ENCODE measurements at places on chromosomes 6 and 20.

DNA sequence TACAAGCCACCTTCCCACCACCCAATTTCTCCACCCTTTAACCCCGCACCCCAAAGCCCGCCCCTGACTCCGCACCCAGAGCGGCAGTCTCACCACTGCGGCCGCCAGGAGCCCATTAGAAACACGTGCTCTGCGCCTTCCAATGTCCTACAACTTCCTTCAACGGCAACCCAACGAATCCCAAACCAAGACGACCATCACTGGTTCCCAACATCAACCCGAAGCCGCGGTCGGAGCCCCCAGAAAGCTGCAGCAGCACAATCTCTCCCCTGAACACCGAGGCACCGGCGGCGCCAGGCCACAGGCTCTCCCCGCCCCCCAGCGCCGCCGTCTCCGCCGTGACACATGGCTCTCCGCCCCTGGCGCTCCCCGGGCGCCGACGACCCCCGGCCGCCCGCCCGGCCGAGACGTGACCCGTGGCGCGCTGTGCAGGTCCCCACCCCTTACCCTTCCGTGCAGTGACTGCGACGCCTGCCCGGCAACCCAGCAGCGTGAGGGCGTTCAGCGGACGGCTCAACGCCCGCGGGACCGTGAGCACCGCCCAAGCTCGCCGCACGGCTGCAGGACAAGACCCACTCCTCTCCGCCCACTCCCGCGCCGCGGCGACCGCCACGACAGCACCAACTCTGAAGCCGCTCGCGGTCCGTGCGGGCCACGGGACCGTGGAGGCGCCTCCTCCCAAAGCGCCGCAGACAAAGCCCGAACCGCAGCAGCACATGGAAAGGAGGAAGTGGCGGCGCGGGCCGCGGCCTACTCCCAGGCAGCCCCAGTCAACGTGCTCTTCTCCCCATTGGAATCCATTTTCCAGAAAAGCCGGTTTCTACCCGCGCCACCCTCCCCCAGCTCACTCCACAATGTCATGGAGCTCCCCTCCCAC lies 551 bp downstream of the SYNCRIP start:
- DNase-seq = peak; percentile 59

DNA sequence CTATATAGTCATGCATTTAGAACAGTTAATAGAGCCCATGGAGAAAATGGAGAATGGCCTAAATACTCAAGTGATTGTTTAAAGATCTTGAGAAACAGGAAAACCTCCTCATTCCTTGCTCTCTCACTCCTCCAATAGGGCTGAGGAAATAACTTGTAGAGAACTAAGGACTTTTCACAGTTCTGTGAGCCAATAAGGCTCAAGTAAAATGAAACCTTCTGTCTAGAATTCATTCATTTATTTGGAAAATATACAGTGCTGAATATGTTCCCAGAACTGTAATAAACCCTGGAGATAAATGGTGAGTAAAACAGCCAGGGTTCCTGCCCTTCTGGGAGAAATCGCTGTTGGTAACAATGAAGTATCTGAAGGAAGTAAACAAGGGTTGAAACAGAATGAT lies 35.3 kb downstream of the ELOVL2 start:
- no peak for DNase-seq

DNA sequence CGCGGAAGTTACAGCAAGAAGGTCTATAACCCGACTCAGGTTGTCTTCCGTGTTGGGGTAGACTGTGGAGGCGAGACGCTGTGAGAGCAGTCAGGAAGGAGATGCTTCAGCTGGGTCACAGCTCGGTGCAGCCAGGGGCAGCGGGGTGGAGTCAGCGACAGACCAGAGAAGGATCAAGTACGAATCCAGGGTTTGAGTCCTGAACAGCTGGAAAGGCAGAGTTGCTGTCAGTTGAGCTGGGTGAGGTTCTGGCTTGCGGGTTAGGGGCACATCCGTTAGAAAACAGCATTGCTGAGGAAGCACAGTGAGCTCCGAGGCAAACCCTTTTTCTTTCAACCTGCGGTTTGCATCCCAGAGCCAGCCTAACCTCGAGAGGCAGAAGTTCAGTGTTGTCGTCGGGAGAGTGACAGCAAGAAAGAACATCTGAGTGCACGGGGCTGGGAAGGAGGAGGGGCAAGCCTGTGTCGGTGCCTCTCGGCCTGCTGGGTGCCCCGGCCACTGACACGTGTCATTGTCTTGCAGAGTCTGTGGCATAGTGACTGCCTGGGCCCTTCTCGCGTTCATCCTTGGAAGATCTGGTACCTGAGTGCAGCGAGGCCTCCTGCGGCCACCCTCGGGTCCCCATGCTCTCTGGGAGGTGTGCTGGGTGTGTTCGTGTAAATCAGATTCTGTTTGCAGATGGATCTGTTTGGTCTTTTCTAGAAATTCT lies 20.0 kb downstream of the PNLDC1 start:
- DNase-seq = peak; percentile 66

DNA sequence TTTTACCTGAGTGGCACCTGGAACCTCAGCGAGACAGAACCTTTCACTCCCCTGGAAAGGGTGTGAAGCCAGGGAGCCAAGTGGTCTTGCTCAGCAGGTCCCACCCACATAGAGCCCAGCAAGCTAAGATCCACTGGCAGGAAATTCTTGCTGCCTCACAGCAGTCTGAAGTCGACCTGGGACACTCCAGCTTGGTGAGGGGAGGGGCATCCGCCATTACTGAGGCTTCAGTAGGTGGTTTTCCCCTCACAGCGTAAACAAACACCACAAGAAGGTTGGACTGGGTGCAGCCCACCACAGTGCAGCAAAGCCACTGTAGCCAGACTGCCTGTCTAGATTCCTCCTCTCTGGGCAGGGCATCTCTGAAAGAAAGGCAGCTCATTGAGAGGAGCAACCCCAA lies 134.7 kb upstream of the RSPO3 start:
- DNase-seq = no peak

GRCh38 chr20:48090314-48090713 lies 305.0 kb upstream of the SULF2 start:
- DNase-seq = no peak

DNA sequence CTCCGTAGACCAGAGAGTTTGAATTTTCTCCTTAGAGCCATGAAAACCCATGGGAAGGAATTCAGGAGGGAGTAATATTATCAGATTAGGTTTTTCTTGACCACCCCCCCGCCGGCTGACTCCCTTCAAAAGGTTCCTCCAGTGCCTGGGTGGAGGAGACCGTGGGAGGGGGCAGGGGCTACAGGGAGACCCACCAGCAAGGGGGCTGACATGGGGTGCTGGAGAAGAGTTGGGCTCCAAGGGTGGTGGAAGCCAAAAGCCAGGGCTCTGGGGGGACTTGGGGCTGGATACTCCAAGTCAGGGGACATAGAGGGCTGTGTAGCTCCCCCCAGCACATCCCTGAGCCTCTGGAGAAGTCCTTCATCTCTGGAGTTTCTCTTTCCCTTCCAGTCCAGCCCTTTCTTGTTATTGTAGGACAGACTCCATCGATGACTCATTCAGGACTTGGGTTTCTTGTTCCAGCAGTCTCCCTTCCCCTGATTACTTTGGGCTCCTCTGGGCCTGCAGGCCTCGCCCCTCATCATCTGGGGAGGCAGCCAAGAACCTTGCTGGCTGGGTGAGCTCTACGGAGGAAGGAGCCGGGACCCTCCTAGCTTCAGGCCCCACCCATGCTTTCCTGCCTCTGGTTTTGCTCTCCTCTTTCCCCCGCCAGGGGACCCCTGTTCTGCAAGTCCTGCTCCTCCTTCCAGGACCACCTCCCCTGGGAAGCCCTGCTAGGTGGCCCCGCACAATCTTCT lies 10.5 kb upstream of the KIAA1755 start:
- DNase-seq = no peak

DNA sequence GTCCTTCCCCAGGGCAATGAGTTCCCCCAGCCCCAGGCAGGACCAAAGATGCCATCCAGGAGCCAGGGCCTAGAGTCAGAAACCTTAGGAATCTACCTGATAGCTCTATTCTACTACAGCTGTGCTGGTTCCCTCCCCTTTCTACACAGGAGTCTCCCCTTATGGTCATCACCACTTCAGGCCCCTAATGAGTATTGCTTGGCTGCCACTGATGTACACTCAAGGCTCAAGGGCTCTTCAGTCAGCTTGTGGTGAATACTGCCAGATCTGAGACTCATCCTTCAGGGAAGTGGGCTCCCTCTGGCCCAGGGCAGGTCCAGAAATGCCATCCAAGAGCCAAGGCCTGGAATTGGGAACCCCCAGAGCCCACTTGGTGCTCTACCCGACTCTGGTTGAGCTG lies 248.6 kb downstream of the ALDH8A1 start:
- no peak for DNase-seq

GRCh38 chr20:51995551-51995951 lies 193.2 kb upstream of the SALL4 start:
- DNase-seq = no peak

DNA sequence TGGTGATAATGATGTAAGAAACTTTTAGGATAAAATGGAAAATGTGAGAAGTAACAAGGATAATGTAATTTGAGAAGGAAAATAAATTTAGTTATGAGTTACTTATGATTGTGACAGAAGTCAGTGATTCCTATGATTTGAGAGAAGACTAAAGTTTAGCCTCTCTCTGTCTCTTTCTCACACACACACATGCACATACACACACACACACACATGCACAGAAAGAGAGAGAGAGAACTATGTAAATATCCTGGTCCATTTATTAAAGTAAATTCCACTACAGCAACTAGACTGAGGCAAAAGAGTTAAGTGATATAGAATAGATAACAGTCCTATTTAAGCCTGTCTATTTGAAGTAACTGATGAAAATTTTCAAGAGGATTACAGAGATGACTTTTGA lies 375.2 kb downstream of the CD109 start:
- no peak for DNase-seq

- no peak for DNase-seq
Measured at GRCh38 chr20:6877633-6878032, 110.1 kb downstream of the BMP2 start.

DNA sequence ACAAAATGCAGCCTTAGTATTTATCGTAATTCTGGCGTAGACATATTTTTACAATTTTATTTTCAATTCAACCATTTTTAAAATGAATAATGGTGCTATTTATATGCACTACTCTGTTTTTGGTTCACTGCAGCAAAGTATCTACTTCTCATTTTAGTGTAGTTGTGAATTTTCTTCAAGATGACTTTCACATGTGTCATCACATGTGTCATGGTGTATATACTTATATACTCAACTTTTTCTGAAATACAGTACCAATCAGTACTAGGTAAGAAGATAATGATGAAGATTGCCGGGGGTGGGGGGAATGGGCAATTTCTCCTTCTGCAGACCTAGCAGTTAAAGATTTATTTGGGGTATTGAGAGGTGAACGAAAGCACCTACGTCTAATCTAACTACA lies 634.5 kb downstream of the PHF3 start:
- no peak for DNase-seq

DNA sequence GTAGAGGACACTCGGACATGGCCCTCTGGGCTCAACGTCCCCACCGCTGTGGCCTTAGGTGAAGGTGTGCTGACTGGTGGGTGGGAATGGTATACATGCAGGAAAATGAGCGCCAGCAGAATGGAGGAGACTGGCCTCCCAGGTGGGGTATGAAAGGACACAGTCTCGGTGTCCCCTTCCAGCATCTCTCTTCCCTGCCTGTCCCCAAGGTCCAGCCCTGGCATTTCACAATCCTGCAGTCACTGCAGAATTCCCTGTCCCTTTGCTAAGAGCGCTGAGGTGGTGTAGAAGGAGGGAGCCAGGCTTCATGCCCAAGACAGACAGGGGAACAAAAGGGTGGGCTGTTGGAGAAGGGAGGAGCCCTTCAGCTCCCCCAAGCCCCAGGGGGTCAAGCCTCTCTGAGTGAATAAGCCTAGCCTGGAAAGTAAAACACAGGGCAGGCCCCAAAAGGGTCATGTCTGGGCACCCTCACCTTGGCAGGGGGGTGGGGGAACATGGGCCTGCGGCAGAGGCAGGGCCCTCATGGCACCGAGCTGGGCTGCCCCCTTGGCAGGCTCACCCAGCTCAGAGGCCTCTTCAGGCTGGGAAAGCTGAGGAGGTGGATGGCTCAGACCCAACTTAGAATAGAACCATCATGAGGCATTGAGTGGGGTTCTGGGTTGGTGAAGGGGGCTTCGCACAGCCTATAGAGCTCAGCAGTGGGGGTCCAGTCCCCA lies 23.9 kb downstream of the TFEB start:
- DNase-seq = no peak

DNA sequence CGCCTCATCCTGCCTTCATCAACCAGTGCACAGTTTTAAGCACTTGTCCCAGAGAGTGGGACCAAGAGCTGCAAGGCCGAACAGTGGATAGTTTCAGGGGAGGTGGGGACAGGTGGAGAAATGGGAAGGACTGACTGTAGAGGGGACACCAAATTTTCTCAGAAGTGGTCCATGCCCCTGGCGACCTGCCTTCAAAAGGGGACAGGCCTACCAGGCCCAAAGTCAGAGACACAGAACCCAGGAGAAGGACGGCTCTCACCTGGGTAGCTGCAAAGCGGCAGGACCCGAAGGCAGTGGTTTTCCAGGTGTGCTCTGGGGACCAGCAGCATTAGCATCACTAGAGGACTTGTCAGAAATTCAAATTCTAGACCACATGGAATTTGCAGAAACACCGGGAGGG lies 5.8 kb downstream of the TFEB start:
- DNase-seq = no peak

DNA sequence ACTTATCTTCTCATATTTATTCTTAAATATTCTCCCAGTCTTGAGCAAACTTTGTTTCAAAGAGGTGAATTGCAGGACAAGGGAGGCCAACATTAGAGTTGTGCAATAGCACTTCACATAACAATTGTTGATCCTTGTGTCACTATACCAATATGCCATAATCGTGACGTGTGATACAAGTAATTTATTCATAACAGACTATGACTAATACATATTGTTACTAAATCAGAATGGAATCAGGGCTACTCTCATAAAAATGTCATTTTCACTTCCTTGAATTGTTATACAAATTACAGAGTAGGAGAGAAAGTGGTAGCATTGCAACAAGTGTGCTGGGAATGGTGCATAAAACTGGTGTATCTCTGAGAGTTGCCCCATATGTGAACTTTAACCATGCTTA lies 37.2 kb upstream of the PLCB1 start:
- no peak for DNase-seq

DNA sequence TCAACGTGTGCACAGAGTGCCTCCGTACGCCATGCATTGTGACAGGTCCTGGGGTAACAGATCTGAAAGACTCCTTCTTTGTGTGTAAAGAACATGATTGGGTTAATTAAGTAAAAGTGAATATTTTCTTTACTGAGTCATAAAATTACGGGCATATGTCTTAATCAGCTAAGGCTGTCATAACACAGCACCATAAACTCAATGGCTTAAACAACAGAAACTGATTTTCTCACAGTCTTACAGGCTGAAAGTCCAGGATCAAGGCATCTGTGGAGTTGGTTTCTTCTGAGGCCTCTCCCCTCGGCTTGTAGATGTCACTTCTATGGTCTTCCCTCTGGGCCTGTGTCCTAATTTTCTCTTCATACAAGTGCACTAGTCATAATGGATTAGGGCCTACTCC lies 176.9 kb downstream of the MTFR2 start:
- no peak for DNase-seq

Data from CD4-positive, alpha-beta T cell treated with Interleukin-17A for 4 hours (primary cell).